ENCODE measurements at places on chromosomes 12 and 14.

DNA sequence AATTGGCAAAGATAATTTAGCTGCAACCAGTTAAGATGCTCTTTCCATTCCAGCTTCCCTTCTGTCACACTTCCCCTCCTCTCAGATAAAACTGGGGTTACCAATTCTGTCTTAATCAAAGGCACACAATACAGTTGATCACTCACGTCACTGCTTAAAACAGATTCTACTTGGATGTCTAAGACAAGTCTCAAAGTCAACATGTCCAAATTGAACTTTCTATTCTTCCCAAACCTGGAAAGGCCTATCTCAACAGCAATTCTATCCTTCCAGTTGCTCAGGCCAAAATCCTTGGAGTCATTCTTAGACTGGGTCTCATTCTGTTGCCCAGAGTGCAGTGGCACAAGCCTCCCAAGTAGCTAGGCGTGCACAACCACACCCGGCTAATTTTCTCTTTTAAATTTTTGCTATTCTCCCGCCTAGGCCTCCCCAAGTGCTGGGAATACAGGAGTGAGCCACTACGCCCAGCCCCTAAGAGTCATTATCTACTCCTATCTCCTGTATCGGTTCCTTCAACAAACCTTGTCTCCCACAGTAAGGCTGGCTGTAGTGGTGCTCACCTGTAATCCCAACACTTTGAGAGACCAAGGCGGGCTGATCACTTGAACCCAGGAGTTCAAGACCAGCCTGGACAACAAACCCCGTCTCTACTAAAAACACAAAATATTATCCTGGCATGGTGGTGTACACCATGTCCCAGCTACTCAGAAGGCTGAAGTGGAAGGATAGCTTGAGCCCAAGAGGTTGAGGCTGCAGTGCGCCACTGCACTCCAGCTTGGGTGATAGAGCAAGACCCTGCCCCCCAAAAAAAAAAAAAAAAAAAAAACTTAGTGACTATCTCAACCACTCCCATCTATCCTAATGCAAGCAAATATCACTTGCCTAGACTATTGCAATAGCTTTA lies 4.7 kb downstream of the RPS29 start:
- DNase-seq, result no peak

DNA sequence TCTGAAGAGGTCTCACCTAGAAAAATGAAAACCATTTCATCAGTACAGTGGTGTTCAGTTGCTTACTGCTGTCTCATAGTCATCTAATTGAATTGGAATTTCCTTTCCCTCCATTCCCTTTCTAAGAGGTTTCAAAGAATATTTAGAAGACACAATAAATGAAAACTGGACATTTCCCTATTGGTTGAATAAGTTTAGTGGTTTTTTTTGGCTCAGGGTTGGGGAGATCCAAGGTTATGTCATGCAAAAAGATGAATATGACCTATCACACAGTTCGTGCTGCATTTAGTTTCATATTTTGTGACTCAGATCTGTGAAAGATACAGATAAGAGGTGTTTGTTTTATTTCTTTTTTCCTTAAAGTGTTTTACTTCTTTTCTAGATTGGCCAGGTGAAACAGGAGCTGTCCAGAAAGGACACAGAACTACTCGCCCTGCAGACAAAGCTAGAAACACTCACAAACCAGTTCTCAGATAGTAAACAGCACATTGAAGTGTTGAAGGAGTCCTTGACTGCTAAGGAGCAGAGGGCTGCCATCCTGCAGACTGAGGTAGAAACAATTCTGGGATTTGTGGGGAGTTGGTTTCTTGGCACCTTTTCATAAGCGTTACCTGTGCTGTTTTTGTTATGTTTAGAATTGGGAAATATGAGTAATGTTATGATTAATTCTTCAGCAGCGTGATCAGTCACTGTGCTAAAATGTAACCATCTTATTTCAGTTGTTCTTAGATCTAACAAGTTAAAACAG lies 124.6 kb downstream of the ERC1 start:
- no peak for DNase-seq

DNA sequence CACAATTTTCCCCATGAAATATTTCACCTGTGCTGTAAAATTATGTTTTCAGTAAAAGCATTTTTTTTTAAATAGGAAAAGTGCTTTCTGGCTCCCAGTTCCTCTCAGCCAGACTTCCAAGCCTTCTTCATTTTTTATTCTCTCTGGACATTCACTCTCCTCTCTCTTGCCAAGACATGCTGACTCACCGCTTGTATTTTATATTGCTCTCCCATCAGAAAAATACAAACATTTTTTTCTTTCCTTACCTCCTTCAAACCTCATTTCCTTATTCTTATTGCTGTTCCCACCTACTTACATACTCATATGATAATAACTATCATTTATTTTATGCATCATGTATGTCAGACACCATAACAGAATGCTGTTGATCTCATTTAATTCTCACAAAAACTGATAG lies 37.7 kb upstream of the ZNF641 start:
- no peak for DNase-seq

DNA sequence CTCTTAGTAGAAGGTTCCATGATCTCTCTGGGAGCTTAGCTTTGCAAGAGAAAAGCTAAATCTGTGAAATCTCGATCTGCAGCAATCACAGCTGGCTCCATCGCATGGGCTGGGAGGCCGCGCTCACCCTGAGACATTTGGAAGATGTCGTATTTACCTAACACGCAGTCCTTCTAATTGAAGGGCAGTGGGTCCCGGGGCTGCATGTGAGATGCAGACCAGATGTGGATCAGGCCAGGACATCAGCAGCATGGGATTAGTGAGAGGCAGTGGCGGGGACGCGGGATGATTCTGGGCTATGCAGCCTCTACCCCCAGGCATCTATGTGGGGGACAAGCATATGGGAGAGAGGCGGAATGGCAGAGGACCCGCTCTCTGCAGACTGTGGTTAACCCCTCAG lies 312.4 kb upstream of the RTL1 start:
- no peak for DNase-seq

GRCh38 chr12:105850103-105850968 lies 288.4 kb downstream of the NUAK1 start:
- DNase-seq, result no peak

DNA sequence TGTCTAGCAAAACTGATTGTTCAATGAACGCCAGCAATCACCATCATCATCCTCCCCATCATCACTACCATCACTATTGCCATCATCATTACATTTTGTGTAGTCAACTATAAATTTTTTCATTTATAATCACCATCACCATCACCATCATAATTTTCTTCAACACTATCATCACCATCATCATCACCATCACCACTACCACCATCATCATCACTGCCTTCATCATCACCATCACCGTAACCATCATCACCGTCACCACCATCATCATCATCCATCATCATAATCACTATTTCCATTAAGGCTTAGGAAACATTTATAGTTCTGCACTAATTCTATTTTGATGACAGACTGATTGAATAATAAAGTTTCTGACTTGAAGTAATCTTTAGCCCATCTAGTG lies 434.8 kb upstream of the TMEM132C start:
- DNase-seq, result no peak

GRCh38 chr12:14214495-14214894 lies 151.0 kb upstream of the ATF7IP start:
- DNase-seq, result no peak

DNA sequence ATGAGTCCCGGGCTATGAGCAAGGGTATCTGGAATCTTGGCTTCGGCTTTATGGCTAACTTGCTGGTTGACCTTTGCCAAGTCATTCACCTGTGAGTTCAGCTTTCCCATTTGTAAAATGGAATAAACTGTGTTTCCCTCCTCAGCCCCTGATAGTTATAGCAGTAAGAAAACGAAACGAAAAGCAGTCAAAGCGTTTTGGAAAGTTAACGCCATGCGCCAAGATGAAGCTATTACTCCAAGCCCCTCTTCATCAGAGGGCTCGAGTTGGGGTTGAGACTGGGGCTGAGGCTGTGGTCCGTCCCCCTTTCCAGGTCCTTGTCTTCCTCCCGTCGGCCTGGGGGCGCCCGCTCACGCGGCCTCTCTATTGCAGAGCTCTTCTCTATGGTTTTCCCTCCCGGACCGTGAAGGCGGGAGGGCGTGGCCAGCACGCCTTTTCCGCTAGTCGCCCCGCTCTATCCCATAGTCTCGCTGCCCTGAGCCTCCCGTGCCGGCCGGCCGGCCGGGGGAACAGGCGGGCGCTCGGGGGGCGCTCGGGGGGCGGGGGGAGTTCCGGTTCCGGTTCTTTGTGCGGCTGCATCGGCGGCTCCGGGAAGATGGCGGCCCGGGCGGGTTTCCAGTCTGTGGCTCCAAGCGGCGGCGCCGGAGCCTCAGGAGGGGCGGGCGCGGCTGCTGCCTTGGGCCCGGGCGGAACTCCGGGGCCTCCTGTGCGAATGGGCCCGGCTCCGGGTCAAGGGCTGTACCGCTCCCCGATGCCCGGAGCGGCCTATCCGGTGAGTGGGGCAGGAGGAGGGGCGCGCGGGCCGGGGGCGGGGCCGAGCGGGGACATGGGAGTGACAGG lies at the start of gene SMARCD1:
TSS of gene SMARCD1 (plus strand) at position 568 of the 840 bp plus-strand sequence. CDS start at position 596, 28 bp downstream.
- peak; percentile 91 for DNase-seq

DNA sequence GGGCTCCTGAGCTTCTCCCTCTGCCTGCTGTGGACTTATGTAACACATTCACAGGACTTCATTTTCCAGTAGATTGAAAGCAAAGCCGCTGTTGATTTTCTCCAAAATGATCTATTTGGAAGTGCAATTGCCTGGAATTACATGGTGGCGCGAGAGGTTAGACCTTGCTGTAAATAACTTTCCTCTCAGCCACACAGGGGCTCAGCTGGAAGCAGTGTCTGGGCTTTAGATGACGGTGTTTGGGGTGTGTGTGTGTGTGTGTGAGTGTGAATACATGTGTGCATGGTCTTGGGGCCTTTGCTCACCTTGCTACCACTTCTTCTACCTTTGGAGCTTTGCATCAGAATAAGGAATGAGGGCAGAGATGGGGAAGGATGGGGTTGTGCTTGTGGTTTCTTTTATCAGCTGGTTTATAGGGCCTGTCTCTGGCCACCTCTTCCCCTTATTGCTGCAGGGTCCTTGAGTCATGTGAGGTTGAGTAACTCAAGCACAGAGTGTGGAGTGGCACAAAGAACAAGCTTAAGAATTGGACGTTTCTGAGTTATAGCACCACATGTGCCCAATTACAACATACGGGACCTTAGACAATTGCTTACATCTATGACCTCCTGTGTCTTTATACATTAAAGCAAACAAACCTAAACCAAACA lies 280.6 kb downstream of the NRXN3 start:
- no peak for DNase-seq

DNA sequence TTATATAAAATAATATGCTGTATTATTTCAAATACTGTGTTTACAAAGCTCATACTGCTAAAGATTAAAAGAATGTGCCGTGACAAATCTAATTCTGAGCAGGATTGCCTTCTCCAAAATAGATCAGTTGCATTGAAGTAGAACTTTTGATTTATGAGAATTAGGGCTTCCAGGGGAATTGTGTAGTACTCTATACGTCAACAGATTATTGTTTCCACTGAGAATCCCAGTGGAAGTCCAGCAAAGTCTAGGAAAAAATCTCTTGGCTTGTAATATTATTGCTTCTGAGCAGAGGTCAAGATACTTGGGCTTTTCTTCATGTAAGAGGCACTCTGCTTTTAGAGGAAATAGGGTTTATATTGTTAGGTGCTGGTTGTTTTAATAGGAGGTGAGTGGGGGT lies 133.9 kb downstream of the TRHDE start:
- DNase-seq, result no peak

DNA sequence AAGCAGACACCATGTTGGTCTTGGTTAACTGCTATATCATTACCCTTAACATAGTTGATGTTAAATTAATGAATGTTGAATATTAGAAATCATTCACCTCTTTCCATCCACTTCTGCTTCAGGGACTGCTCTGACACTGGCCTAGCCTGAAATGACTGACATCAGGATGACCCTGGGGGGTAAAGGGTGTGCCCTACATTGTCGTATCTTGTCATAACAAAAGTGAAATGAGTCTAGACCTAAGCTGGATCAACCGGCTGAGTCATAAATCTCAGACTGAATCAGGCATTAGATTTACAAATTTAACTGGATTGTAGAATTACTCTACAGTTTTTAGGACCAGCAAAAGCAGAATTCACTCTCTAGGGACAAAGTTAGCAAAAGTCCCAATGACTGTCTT lies 35.3 kb downstream of the KICS2 start:
- no peak for DNase-seq

DNA sequence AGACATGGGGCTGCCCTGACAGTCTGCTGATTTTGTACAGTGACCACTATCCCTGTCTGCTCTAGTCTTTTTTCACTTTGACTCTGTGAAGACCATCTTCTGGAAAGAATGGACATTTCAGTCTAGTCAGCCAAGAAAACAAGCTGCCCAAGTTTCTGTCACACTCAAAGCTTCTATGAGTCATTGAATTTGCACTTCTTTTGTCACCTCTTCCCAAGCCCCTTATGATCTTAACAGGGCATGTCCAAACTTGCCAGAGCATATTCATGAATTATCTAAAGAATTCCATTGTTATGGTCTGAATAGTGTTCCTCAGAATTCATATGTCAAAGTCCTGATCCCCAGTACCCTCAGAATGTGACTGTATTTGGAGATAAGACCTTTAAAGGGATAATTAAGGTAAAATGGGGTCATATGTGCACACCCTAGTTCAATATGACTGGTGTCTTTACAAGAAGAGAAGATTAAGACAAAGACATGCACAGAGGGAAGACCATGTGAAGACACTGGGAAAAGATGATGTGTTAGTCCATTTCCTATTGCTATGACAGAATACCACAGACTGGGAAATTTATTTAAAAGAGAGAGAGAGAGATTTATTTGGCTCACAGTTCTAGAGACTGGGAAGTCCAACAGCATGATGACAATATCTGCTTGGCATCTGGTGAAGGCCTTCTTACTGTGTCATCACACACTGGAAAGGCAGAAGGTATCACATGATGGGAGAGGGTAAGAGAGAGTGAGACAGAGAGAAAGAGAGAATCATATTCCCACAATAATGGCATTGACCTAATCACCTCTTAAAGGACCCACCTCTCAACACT lies 242.6 kb downstream of the BTG1 start:
- no peak for DNase-seq

GRCh38 chr12:106074706-106075392 lies 63.9 kb downstream of the NUAK1 start:
- DNase-seq, result peak; percentile 62

DNA sequence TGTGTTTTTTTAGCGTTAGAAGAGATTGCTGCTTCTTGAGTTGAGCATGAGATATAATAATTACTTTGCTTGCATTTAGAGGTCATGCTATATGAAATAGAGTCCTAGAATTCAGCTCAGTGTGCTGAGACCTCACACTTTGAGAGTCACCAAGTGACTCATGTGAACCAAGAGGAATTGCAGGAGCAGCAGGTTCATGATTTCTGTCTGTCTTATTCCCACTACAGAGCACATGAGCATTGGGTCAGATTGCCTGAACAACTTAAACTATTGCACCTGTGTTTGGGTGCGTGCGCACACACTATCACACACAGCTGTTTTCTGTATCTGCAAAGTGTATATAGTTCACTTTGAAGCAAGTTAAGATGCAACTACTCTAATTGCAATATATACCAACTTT lies 109.3 kb downstream of the FGD4 start:
- DNase-seq, result no peak

GRCh38 chr14:71856199-71856919 lies 75.9 kb upstream of the RGS6 start:
- DNase-seq, result no peak

Data from HTR-8/SVneo (cell line).